ENCODE measurements at places on chromosomes 6 and 20. TPM values are rescaled to one million over a fixed set of nuclear protein-coding genes. Genes with fewer than 3 reads are reported as not detected.
A peak's percentile ranks its signal among the peaks of the same experiment; 100 is the strongest.

DNA sequence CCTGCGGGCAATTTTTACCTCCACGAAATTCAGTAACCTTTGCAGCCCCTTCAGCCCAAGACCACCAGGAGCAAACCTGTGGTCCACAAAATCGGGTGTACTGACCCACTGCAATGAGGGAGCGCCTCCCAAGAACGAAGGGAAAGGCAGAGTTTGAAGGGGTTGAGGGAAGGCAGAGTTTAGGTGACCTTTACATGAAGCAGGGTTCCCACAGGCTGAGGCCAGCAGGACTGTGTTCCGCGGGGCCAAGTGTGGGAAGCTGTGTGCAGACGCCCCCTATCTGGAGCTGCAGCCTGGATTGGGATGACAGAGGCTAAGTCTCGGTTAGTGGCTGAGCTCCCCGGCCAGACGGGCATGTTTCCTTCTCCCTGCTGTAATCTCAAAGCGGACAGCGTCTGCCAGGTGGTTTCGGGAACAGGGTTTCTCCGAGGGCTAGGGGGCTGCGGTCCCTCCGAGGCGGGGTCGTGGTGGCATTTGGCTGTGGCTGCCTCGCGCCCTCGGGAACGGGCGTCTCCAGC, 826 bp upstream of the PYGB start:
- no peaks in the 10 kb centered on the region for H3K36me3 ChIP-seq
- H3K27me3 ChIP-seq: peaks cover 20% of the 10 kb centered on the region
- DNase-seq: peak; percentile 82
- peak overlapping the region; percentile 69 for H3K4me3 ChIP-seq
- H3K27ac ChIP-seq: peak overlapping the region; percentile 60
- peaks cover 51% of the 10 kb centered on the region for H3K4me1 ChIP-seq

GRCh38 chr20:58125726-58126125, 102.7 kb downstream of the ANKRD60 start:
- no peak for DNase-seq
- no peaks in the 10 kb centered on the region for H3K4me1 ChIP-seq
- peaks cover 14% of the 10 kb centered on the region for H3K27me3 ChIP-seq
- H3K36me3 ChIP-seq: no peaks in the 10 kb centered on the region
- no peak overlapping the region for H3K27ac ChIP-seq

GRCh38 chr20:48629069-48629959, 198.5 kb downstream of the PREX1 start:
- no peak overlapping the region for H3K27ac ChIP-seq
- H3K4me3 ChIP-seq: no peak overlapping the region
- H3K36me3 ChIP-seq: no peaks in the 10 kb centered on the region
- no peak for DNase-seq
- H3K4me1 ChIP-seq: peaks cover 21% of the 10 kb centered on the region

The ZNF76 gene
- total RNA-seq: 11.8 TPM

- peak; percentile 47 for DNase-seq
- peaks cover 68% of the 10 kb centered on the region for H3K27me3 ChIP-seq
- no peak overlapping the region for H3K27ac ChIP-seq
Measured at GRCh38 chr20:49320460-49320859, 42.6 kb upstream of the ZNFX1 start.

DNA sequence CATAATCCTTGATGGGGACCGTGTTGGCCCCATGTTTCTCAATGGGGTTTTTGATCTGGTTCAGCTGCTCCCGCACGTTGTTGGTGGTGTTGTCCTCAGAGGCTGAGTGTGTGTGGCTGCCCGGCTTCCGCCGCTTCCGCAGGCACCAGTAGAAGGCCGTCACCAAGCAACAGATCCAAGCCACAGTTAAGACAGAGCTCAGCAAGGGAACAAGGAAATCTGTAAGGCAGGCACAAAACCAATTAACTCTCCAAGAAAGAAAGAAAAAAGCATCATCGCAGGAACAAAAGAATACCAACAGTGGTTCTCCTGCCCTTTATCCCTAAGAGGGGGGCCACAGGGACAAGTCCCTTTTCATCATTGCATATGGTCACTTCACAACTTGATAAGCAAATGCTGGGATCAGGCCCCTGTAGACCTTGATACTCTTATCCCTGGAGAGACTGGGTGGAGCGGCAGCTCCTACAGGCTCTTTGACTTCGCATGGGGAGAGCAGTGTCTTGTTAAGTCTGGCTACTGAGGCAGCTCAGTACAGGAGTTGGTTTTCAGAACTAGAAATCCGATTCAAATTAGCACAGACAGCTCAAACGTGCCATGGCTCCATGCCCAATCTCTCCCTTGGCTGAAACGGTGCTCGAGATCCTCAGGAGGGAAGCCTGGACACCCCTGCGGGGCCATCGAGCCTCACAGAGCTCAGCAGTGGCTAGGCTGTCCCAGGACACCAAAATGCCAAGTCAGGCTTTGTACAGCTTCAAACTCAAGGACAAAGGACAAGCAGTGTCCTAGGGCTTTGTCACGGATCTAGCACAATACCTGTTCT, 33.9 kb downstream of the JAG1 start:
- no peak overlapping the region for H3K4me3 ChIP-seq
- H3K27me3 ChIP-seq: no peaks in the 10 kb centered on the region
- peaks cover 68% of the 10 kb centered on the region for H3K36me3 ChIP-seq

GRCh38 chr20:17228624-17229061, 1.8 kb downstream of the PCSK2 start:
- no peak for DNase-seq
- no peak overlapping the region for H3K27ac ChIP-seq
- H3K4me1 ChIP-seq: no peaks in the 10 kb centered on the region
- peaks cover 47% of the 10 kb centered on the region for H3K27me3 ChIP-seq
- no peak overlapping the region for H3K4me3 ChIP-seq
- H3K36me3 ChIP-seq: no peaks in the 10 kb centered on the region

DNA sequence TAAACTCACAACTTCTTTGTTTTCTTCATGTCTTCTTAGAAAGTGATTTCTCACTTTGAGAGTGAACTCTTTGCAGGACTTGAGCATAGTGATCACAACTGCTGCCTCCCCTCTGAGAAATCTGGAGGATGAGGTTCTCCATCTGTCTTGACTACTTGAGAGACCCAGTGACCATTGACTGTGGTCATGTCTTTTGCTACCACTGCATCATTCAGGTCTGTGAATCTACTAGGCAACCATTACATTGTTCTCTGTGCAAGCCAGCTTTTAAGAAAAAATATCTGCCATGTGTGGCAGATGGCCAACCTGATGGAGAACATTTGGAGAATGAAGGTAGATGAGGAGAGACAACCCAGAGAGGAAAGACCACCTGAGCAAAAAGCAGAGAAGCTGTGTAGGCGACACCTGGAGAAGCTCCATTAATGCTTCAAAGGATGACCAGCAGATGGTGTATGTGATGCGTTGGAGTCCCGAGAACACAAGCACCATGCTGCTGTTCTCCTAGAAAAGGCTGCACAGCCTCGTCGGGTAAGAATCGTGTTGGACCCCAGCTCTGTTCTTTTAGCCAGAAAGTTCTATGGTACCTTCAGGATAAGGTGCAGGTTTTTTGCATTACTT, 25.1 kb upstream of the TRIM26 start:
- H3K27me3 ChIP-seq: peaks cover 1% of the 10 kb centered on the region
- H3K27ac ChIP-seq: no peak overlapping the region
- H3K4me3 ChIP-seq: no peak overlapping the region
- no peaks in the 10 kb centered on the region for H3K36me3 ChIP-seq
- peak; percentile 60 for DNase-seq
- no peaks in the 10 kb centered on the region for H3K4me1 ChIP-seq

The GPR6 gene
- not detected for total RNA-seq

DNA sequence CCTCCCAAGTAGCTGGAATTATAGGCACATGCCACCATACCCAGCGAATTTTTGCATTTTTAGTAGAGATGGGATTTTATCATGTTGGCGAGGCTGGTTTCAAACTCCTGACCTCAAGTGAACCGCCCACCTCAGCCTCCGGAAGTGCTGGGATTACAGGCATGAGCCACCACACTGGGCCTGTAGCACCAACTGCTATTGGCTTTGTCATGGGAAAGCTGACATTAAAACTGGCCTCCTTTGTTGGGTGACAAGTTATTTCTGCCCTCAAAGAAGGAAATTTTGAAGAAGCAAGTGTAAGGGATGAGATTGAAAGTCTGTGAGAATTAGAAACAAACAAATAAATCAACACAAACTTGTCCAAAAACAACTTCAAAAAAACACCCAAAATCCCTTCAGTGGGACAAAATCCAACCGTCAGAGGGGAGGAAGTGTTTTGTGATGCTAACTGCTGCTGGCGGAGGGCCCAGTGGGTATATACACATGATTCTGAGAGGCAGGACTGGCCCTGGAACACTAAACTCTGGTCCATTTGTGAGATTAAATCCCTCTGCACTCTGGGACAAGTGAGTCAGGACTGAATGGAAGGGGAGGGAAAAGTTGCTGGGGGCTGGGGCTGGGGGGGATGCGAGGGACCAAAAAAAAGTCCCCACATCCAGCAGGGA, 87.5 kb upstream of the NAA20 start:
- no peak overlapping the region for H3K4me3 ChIP-seq
- DNase-seq: no peak
- H3K27me3 ChIP-seq: no peaks in the 10 kb centered on the region
- H3K4me1 ChIP-seq: no peaks in the 10 kb centered on the region

GRCh38 chr6:43922426-43923375, 152.7 kb downstream of the VEGFA start:
- H3K4me1 ChIP-seq: peaks cover 74% of the 10 kb centered on the region
- H3K27me3 ChIP-seq: no peaks in the 10 kb centered on the region
- DNase-seq: no peak

The VSX1 gene
- total RNA-seq: not detected

The HCK gene
- total RNA-seq: not detected

The TMEM151B gene
- not detected for total RNA-seq

- DNase-seq: peak; percentile 28
- peaks cover 14% of the 10 kb centered on the region for H3K27me3 ChIP-seq
- no peaks in the 10 kb centered on the region for H3K36me3 ChIP-seq
- H3K27ac ChIP-seq: no peak within 1 kb of the TSS
- peaks cover 14% of the 10 kb centered on the region for H3K4me1 ChIP-seq
Measured at GRCh38 chr6:56954403-56955170, at the start of gene BEND6. Gene BEND6 (plus strand): TSS chr6:56955107. CDS start chr6:56981811, 26,704 bp downstream.

GRCh38 chr6:110352563-110353262, 5.4 kb downstream of the METTL24 start:
- H3K4me1 ChIP-seq: peaks cover 13% of the 10 kb centered on the region
- H3K27me3 ChIP-seq: no peaks in the 10 kb centered on the region
- DNase-seq: no peak
- no peak overlapping the region for H3K4me3 ChIP-seq
- H3K36me3 ChIP-seq: no peaks in the 10 kb centered on the region

The MAFB gene
- 0.11 TPM for total RNA-seq

GRCh38 chr6:73558624-73559398, 38.0 kb upstream of the EEF1A1 start:
- H3K4me1 ChIP-seq: peaks cover 53% of the 10 kb centered on the region
- H3K36me3 ChIP-seq: no peaks in the 10 kb centered on the region
- H3K4me3 ChIP-seq: no peak overlapping the region
- no peaks in the 10 kb centered on the region for H3K27me3 ChIP-seq
